ENCODE measurements at places on chromosomes 7 and 10. TPM values are rescaled to one million over a fixed set of nuclear protein-coding genes. Genes with fewer than 3 reads are reported as not detected.

Gene ADCYAP1R1
- 0.65 TPM for total RNA-seq

Gene INPP5F
- total RNA-seq = 2.6 TPM

Gene LBX1
- not detected for total RNA-seq

Gene FGFR2
- total RNA-seq = 22.6 TPM

Gene LHFPL3
- total RNA-seq = not detected

Gene SEMA4G
- 80.4 TPM for total RNA-seq

Gene TMEM176B
- total RNA-seq = 906 TPM

All from left lobe of liver (tissue), 2 donors.